ENCODE measurements at places on chromosomes 2 and 18.

DNA sequence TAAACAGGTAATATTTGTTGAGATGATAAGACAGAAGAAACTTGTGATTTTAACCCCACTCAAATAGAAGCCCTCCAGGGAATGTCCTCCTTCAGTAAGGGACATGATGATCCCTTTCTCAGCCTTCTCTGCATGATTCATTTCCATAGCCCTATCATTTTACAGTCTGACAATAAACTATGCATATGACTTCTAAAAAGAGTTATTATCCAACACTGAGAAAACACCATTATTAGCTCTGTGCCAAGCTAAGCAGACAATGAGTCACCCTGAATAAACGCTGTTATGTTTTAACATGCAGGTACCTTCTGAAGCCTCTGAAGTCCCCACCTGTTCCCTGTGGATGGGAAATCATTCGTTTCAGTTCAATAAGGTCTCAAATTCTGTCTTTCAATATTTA is 54.7 kb downstream of the DTNB start:
- no peak for DNase-seq

- no peak for DNase-seq
Observed at GRCh38 chr2:118687192-118687591, 160.3 kb downstream of the EN1 start.

GRCh38 chr2:61179701-61180639 is 18.0 kb downstream of the C2orf74 start:
- DNase-seq = no peak

DNA sequence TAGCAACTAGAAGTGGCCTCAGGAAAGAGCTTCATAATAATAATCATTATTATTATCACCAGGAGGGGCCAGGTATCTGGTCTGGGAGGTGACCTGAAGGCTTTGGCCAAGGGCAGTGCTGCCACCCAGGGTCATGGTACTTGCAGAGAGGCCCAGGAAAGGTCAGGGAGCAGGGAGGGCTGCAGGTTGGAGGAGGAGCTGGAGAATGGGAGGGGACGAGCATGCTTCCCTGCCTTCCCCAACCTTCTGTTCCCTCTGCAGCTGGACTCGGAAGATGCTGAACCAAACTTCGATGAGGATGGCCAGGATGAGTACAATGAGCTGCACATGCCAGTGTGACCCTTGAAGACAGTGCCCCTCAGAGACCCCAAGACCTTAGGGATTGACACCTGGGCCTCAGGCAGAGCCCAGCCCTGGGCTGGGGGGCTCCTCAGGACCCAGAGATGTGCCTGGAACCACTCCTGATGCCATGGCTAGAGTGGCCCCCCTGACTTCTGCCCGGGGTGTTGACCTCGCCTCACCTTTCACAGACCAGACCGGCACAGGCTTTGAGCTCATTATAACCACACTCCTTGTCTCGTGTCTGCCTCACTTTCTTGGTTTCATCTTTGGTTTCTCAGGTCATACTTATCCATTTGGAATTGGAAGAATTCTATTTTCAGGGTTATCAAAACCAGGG is 14.1 kb downstream of the SLC4A3 start:
- DNase-seq = no peak

- no peak for DNase-seq
Observed at GRCh38 chr2:197952540-197953202, 148.3 kb downstream of the PLCL1 start.

DNA sequence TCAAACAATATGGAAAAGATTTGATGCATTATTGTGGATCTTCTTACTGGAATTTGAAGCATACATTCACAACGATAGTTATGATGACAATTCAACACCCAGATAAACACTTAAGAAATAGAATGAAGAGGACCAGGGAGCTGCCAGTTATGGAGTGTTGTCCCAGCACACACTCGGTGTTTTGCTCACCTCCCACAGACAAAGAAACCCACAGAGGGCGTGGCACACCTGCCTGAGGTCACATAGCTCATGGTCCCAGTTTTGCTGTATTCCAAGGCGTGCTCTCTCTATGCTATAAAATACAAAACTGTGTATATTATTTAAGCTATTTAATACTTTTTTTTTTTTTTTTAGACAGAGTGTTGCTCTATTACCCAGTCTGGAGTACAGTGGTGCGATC is 31.1 kb downstream of the EFR3B start:
- no peak for DNase-seq

DNA sequence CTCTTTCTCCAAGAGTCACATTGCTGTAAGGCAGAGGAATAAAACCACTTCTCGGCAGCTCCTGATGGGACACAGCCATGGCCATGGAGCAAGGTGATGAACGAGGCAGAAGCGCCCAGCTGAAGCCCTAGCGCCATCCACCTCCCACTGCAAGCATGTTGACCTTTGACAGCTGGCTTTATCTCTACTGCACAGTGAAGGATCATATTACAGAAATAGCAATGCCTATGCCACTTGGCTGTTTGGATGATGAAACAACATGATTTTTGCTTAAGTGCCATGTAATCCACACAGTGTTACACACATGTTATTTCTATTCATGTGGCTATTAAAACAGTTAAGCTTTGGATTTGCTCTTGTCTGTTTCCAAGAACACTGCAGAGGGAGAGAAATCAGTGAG is 167.7 kb downstream of the VAPA start:
- DNase-seq = no peak

DNA sequence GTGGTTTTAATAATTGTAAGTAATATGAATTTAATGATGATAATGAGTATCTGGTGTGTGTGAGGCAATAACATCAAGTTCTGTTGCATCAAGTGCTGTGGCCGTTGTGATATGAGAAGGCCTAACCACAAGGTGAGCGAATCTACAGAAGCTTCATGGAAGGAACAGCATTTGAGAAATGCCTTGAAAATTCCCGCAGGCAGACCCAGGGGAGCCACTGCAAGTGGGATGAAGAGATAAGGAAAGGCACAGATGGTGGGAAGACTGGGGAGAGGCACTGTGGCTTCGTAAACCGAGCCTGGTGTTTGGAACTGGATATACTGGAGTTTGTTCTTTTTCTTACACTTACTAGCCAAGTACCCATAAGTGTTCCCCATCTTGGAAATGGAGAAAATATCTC is 357.5 kb downstream of the PTPRM start:
- no peak for DNase-seq

GRCh38 chr2:76415821-76416220 is 705.1 kb upstream of the GCFC2 start:
- no peak for DNase-seq

DNA sequence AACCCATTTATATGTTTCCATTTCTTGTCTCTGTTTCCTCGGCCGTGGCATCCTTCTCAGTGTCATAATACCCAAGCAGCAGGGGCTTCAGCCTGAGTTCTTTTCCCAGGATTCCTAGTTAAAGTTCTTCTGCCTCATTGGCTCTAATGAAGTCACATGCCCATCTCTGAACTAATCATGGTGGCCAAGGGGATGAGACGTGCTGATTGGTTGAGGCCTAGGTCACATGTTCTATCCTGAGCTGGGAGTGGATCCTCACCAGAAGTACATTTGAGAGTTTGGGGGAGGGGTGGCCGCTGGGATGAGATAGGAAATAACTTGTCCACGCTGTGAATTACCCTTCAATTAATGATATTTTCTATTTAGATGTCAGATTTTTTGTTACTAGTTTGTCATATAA is 3.8 kb upstream of the UGT1A5 start:
- DNase-seq = no peak

DNA sequence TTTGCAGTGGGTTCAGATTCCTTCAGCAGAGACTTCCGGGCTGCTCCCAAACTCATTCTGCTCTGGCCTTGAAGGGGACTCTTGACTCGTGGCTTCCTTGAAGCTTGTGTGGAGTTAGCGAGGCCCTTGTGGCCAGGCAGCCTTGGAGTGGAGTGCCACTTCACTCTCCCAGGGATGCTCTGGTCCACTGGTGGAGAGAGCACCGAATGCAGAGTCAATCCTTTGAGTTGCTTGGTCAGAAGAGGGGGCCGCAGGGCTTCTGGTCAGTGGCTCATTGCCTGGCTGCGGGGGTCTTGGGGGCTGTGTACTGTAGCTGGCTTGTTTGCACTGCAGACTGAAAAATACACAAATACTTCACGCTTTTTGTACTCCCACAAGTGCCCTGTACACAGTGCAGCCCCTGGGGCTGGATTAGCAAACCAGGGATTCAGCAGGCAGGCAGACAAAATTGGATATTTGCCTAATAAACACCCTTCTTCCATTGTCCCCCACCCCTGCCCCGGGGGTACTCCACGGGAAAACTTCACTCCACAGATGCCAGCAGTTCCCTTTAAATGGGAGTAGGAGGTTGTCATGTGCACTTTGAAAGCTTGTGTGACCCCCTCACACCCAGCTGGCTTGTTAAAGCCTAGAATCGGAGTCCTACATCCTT is 3.2 kb downstream of the GLI2 start:
- DNase-seq = no peak

DNA sequence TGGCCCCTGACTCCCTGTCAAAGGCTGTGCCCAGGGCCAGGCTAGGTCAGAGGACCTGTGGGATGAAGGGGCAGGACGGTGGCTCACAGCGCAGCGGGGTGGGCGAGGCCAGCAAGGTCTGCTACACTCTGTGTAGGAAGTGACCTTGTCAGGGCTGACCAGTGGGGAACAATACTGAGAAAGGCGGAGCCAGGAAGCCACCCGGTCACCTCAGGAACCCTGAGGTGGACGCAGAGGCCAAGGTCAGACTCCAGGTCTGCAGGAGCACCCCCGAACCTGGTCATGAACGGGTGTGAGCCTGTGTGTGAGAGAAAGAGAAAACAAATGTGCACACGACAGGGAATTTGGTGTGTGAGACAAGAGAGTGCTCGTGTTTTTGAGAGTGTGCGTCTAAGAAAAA is 72.3 kb downstream of the SMAD7 start:
- no peak for DNase-seq

DNA sequence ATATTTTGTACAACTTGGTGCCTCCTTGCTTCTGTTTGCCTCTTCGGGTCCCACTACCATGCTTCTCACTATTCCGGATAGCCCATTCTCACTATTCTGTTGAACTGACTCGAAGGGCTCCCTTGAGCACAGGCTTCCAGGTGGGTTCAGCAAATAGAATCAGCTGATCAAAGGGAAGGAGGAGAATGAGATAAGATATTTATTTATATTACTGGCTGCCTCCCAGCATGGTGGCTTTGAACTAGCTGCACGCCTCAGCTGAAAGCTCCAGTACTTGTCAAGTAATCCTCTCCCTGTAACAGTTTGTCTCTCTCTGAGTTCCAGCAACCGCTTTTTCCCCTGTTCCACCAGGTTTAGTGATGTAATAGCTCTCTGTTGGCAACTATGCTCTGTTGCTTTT is 187.8 kb upstream of the HNRNPA3 start:
- DNase-seq = no peak

Data from stimulated activated CD4-positive, alpha-beta T cell treated with anti-CD3 and anti-CD28 coated beads, Interleukin-15, amount 100 ng/mL, for 1 hour (primary cell).